ENCODE measurements at places on chromosomes 1 and 21. TPM values are rescaled to one million over a fixed set of nuclear protein-coding genes. Genes with fewer than 3 reads are reported as not detected.

CASP9 gene
- total RNA-seq, result 6.7 TPM

- no peak for DNase-seq
Observed at GRCh38 chr1:43532716-43533115, 2.0 kb downstream of the PTPRF start.

- DNase-seq, result no peak
Observed at GRCh38 chr1:152783095-152783494, 3.0 kb upstream of the LCE1E start.

CASQ2 gene
- total RNA-seq, result 38.5 TPM

TP73 gene
- total RNA-seq, result not detected

Data from umbilical cord (tissue), 2 donors.